ENCODE measurements at places on chromosomes 7 and 10.
A peak's percentile ranks its signal among the peaks of the same experiment; 100 is the strongest.

DNA sequence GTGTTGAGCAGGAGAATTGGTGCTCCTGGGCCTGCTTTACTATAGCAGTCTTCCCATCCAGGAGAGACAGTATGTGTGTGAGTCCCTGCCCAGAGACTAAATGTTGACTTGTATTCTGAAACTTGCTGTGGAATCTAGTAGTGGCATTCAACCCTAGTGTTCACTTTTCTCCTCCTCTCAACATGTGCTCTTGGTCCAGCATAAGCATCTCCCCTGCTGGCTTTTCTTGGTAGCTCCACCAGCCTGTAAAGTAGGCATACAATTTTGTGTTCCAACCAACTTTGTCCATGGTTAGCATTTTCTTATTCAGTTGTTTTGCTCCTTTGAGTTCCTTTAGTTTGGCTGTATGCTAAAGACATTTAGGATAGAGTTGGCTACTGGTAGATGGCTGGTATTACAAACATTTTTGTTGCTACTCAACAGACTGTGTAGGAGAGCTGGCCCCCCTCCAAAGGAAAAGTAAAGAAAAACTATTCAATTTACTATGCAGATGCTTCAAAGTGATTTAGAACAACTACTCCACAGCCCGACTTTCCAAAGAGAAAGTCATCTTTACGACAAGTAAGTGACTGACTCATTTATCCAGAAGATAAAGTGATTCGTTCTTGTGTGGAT lies 46.0 kb downstream of the ASB4 start:
- no peak for DNase-seq

- DNase-seq: peak; percentile 81
These were observed 106.2 kb downstream of the SAMD9 start for GRCh38 chr7:93011351-93012294.

GRCh38 chr10:21197838-21198237 lies 300.7 kb upstream of the NEBL start:
- no peak for DNase-seq

DNA sequence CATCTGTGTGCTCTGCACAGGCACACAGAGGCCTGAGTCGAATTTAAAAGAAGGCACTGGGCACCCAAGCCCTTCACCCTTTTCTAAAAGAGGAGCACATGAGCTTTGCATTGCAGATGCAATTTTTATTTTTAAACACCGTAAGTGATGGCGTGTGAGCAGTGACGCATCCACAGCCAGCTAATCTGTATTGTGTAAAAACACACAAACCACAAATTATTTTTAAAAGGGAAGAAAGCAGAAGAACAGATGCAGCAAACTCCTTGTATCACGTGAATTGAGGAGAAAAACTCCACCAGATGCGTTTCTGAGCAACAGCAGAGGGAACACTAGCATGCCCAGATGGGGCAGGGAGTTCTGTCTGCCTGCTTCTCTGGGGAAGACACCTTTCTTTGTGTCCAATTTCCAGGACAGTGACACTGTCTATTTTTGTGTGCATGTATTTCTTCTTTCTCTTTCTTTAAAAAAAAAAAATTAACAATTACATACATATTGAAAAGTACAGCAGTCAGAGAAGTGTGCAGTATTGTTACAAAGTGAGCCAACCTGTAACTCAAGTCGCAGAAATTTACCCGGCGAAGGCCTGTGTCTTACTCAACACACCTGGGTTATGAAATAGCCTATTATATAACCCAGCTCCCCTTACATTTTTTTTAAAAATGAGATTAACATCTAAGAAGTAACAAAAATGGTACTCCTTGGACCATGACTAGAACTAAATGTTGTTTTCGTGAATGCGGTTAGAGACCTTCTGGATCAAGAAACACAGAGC lies 39.2 kb downstream of the EEPD1 start:
- DNase-seq: peak; percentile 42

GRCh38 chr10:62414359-62414758 lies 40.2 kb downstream of the ZNF365 start:
- DNase-seq: no peak

DNA sequence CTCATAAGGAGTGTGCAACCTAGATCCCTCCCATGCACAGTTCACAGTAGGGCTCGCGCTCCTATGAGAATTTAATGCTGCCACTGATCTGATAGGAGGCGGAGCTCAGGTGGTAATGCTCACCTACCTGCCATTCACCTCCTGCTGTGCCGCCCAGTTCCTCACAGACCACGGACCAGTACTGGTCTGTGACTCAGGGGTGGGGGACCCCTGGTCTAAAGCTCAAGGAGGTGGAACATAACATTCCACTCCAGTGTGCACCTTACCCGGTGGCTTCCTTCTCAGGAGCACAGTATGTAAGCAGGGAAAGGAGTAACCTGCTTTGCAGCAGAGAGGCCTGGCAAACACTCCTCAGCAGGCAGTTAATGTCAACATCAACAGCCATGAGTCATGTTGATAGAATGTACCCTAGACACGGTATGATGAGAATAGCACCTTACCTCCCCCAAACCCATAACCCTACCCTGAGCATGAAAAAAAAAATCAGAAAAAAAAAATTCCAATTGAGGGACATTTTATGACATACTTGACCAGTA lies 273.5 kb downstream of the FGFR2 start:
- DNase-seq: no peak

- DNase-seq: no peak
These were observed 107.7 kb downstream of the CACNA2D1 start for GRCh38 chr7:82335927-82336326.

DNA sequence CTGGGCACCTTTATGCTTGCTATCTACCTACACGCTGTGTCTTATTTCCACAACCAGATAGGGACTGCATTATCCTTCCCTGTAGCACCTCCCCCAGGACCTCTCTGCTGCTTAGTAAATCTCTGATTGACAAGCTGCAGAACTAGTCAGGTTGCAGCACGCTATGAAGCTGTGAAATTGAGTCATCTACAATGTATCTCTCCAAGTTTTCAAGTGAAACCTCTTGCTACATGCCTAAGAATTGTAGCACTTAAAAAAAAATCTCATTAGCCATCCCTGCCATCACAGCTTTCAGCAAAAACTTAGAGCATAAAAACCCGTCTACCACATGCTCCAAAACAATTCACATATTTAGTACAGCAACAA lies 69.7 kb upstream of the FGFR2 start:
- no peak for DNase-seq

GRCh38 chr10:35495521-35496119 lies 109.5 kb upstream of the GJD4 start:
- DNase-seq: no peak

GRCh38 chr10:59362144-59362958 lies at the start of gene FAM13C:
Gene FAM13C (minus strand): TSS chr10:59362549. CDS start chr10:59362460, 89 bp downstream.
- peak; percentile 53 for DNase-seq

GRCh38 chr7:121798896-121799295 lies 74.1 kb upstream of the PTPRZ1 start:
- DNase-seq: no peak

DNA sequence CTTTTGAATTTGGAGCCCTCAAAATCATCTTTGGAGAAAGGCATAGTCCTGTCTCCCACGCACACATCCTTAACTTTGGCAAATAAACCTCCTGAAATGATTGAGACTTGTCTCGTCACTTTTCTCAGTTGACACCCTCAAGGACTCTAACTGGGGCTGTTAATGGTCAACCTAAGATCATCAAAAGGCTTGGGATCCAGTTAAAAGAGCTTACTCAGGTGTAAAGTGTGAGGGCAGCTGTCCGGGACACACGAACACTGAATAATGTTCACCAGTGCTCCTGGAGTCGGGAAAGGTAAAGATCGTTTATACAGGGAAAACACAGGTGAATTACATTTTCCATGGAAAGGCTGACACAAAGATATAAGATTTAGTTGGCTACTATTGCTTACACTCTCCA lies 84.7 kb downstream of the PAXIP1 start:
- no peak for DNase-seq

DNA sequence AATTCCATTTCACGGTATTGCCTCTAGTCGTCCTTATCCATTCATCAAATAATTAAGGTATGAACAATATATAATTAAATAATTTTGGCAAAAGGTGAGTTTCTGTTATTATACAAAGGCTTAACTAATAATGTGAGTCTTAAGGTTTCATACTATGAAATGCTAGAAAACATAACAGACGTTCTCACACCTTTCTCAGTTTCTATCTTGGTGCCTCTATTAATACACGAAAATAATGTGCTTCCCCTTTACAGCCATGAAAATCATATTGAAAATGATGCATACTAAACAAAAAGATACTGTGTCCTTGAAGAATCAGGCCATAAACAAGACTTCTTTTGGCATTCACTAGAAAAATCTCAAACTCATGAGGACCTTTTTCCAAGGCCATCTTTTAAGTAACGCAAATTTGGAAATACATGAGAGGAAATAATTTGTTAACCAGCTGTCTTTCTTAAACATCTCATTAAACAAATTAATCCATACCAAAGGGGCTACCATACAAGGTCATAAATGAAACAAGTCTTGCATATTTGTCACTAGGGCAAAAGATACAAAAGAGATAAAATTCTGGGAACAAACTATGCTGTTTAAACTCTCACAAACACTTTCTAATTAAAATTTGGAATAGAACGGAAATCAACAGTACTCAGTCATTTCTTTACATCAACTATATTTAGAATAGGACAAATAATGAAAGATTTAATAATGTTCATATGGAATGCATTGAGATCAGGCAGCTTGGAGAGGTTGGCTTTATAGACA lies 53.9 kb upstream of the CAV2 start:
- no peak for DNase-seq

- DNase-seq: no peak
These were observed 743 bp upstream of the NRF1 start for GRCh38 chr7:129610709-129611245.

DNA sequence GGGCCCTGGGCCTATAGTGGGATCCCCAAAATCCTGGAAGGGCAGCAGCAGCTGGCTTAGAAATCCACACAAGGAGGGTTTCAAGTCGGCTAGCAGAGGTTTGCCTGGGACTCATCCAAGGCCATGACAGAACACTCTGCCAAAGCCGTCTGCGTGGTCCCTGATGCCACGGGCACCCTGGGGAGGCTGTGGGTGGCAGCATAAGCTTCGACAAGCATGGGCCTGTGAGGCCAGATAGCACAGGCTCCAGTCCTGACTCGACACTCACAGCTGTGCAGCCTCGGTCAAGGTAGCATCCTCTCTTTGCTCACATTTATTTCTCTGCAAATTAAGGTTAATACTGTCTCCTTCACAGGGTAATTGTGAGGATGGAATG lies 138.3 kb downstream of the JCAD start:
- no peak for DNase-seq

DNA sequence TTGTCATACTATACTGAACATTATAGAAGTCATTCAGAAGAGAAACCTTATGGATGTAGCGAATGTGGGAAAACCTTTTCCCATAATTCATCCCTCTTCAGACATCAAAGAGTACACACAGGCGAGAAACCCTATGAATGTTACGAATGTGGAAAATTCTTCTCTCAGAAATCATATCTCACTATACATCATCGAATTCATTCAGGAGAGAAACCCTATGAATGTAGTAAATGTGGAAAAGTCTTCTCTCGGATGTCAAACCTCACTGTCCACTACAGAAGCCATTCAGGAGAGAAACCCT lies 19.4 kb downstream of the RBAK start:
- DNase-seq: no peak

DNA sequence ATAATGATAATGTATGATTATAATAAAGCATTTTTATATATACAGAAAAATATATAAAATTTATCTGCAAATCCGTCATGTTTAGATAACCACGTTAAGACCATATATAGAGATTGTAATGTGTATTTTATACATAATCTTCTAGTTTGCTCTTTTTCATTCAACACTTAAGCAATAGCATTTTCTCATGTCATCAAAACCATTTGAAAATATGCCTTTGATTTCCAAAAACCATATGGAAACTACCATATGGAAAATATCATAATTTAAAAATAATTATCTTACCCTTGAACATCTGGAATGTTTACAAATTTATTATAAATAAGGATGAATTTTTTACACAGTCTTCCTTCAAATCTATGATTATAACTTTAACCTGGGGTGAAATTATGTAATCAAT lies 250.4 kb upstream of the NPSR1 start:
- DNase-seq: no peak

- DNase-seq: no peak
These were observed 66.5 kb downstream of the CDK6 start for GRCh38 chr7:92769844-92770243.

GRCh38 chr7:155811895-155812761 lies at the start of gene SHH:
Gene SHH (minus strand): TSS chr7:155812463. CDS start chr7:155812122, 341 bp downstream.
- DNase-seq: no peak

DNA sequence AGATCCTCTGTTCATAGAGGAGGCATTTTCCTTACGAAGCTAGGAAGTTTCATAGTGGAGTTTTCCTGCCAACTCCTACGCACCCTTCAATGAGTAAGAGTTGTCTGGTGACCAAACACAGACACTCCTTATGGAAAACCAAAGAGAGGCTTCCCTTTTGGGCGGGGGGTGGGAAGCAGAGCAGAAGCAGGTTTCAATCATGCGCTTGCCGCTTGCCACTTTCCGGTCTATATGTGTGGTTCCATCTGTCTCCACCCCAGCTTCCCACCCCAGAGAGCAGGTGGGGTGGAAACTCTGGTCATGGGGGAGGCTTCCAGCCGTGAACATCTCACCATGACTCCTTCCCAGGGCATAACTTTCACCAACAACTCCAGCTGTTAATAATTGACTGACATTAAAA lies 68.8 kb upstream of the GRB10 start:
- DNase-seq: no peak

GRCh38 chr7:47371733-47372368 lies 210.1 kb downstream of the TNS3 start:
- no peak for DNase-seq

GRCh38 chr10:74388801-74389200 lies 237.8 kb downstream of the ADK start:
- no peak for DNase-seq

DNA sequence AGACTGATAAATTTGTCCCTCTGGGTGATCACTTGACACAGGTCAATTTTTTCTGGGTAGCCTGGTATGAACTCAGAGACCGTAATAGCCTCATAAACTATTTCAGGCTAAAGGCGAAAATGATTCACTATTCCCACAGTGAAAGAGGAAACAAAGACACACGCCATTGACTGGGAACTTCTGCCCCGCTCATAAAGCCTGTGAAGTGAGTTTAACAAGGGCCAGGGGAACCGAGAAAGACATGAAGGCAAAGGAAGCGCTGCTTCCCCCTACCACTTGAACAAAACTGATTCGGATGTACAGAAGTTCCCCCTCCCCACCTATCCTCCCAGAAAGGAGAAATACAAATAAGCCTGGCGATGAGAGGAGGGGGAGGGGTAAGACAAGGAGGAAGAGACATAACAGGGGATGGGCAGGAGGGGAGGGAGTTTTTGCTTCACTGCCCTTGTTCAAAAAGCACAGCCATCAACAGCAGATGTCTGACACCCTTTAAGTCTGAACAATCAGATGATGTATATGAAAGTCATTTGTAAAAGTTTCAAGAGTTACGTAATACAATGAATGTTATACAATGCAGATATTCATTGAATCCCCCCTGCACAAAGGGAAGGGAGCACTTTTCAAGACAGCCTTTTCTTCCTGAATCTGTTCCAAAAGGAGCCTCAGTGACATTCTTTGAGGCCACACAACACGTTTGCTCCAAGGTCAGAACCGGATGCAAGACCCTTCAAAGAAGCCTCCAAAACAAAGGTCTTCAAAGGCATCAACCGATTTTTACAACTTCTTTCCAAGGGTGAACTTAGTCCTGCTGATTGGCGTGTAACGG lies 734 bp downstream of the ABCB4 start:
- DNase-seq: peak; percentile 50

- DNase-seq: peak; percentile 34
These were observed 30.8 kb upstream of the GOT1 start for GRCh38 chr10:99461230-99461629.

Data from trophoblast cell (in vitro differentiated cells and primary cell).